ENCODE measurements at places on chromosomes 6 and 20. TPM values are rescaled to one million over a fixed set of nuclear protein-coding genes. Genes with fewer than 3 reads are reported as not detected.

TCP11 gene
- not detected for total RNA-seq

TBC1D32 gene
- total RNA-seq, result 27.1 TPM

RBM24 gene
- 5.3 TPM for total RNA-seq

ENPP5 gene
- total RNA-seq, result 47.7 TPM

GPR63 gene
- total RNA-seq, result 0.96 TPM

FAM50B gene
- total RNA-seq, result 18.5 TPM

TSPO2 gene
- total RNA-seq, result not detected

RNF182 gene
- total RNA-seq, result 4.4 TPM

FHL5 gene
- 19.5 TPM for total RNA-seq

FAM83B gene
- total RNA-seq, result 20.3 TPM

CFAP61 gene
- total RNA-seq, result 0.96 TPM

ANGPT4 gene
- total RNA-seq, result 3.2 TPM
